ENCODE measurements at places on chromosomes 3 and 15.

- no peak for DNase-seq
These were observed 125.5 kb downstream of the DIPK2A start for GRCh38 chr3:144097163-144097562.

DNA sequence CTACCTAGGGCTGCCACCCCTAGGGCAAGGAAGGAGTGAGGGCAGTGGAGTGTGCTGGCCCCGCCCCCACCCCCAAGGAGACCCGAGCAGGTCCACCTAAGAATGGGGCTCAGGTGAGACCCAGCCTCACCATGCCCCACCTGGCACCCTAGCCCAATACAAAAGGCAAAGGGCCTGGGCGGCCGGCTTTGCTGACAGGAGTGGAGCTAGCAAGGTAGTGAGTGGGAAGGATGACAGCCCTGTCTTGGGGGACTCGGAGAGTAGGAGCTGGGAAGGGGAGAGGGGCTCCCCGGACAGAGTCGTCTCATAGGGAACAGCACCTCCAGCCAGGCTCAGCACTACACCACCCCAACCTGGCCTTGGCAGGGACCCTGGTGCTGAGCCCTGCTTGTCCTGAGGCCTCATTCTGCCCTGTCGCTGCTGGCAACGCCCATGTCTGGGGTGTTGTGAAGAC lies 12.1 kb downstream of the C15orf39 start:
- no peak for DNase-seq

GRCh38 chr15:85839643-85840042 lies 44.9 kb upstream of the KLHL25 start:
- no peak for DNase-seq

- DNase-seq: no peak
These were observed 29.5 kb downstream of the TBC1D2B start for GRCh38 chr15:78047761-78048627.

- DNase-seq: no peak
These were observed 1034.4 kb downstream of the TUSC7 start for GRCh38 chr3:117743993-117744392.
